Mucosa of gallbladder (tissue), 1 donor: ENCODE measurements at places on chromosomes 5 and 9.

DNA sequence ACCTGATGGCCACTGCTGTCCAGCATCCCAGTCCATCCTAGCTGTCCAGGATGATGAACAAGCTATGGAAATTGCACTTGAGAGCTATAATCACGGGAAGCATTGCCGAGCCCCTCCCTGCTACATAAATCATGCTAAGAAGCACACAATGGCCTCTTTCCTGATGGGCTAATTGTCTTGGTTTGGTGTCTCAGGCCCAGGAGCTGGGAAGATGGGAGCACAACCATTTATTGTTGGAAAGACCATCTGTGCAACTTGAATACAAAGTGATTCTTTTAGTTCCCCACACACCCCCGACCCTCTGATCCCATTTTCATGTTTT, 80.4 kb downstream of the RGS3 start:
- DNase-seq: no peak

DNA sequence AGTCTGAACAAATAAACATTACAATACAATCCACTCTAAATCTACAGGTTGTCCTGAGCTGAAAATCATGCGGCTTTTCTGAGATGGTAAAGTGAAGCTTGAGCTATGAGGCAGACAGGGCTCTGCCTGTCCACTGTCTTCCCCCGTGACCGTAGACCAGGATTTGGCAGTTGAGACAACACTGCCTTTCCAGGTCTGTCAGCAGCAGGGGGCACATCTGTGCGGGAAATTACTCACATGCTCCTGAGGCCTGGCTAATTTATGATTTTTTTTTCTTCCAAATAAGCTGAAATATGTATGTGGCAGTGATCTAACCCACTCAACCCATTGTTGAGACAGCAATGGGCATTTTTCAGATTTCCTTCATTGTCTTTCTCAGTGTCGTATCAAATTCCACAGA, 307.9 kb downstream of the FBXL7 start:
- DNase-seq: no peak

DNA sequence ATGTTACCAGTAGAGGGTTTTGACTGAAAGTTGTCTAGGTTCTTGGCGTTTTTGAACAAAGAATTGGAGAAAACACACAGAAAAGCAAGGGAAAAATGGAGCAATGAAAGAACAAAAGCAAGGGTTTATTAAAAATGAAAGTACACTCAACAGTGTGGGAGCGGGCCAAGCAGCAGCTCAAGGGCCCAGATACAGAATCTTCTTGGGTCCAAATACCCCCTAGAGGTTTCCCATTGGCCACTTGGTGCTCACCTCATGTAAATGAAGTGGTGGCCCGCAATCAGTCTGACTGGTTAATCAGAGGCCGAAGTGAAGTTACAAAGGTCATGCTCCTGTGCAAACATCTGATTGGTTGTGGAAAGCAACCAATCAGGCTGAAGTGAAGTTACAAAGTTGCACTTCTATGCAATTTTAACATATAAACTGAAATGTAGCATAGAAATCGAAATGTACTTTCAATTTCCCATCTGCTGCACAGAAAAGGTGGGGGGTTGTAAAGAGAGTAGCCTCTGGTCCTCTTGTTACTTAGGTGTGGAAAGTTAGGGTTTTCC, 1.9 kb upstream of the GM2A start:
- no peak for DNase-seq

GRCh38 chr9:130185490-130186031, 13.4 kb downstream of the NCS1 start:
- DNase-seq: no peak

DNA sequence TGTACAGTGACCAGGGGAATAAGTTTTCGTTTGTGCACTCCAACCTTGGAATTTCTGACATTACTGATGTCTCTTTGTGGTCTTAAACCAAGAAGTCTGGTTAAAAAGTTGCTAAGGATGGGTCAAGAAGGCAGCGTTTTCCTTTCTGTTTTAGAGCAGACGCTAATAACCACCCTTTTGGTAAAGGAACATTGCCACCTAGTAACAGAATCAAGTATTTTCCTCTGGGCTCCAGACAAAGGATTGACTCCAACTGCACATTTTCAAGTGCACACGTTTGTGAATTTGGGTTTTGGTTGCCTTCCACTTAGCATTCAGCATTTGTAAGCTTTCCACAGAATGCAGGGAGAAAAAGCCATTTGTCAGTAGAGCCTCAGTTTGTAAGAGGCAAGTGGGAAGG, 22.2 kb upstream of the CEP78 start:
- no peak for DNase-seq

DNA sequence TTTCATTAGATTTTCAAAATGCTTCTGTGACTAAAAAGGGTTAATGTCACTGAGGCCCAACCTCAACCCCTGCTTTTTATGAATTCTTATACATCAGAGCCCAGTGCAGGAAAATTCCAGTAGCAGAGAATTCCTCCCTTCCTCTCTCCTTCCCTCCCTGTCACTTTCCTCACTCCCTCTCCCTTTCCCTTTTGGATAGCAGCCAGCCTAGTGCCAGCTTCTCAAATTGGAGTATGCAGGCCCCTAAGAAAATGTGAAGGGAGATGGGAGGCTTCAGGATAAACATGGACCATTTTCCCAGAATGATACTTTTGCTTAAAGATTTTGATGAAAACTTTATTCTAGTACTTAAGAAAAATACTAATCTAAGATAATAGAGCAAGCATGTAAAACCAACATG, 507.4 kb downstream of the KDM4C start:
- no peak for DNase-seq

- no peak for DNase-seq
Observed at GRCh38 chr5:20347334-20347733, 359.3 kb upstream of the CDH18 start.

- no peak for DNase-seq
Observed at GRCh38 chr5:35785601-35786085, 71.0 kb upstream of the IL7R start.

GRCh38 chr5:176830995-176831423, 20.6 kb downstream of the UNC5A start:
- DNase-seq: no peak

DNA sequence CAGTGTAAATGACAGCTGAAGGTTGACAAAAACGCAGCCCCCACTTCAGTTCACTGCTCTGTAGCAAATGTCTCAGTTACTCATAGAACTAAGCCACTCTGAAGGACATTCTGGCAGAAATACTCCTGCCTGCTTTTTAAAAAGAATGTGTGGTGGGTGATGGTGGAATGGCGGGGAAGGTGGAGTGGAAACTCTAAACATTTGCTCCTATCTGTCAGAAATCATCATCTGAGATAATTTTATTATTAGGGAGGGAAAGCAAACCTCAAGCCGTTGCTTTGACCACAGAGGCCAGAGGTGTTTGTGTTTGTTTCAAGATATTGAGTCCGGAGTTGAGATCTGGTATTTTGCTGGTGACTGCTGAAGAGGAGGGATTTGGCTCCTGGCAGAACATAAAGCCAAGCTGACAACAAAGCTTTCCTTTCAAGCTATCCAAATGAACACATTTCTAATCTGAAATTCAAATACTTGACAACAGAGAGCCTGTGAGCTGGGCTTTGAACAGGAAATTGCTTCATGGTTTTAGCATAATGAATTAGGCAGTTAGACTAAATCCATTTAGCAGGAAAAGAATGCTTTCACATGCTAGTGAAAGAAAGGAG, 362.7 kb downstream of the CSNK1G3 start:
- DNase-seq: no peak

GRCh38 chr9:6428940-6429889, 16.2 kb downstream of the UHRF2 start:
- no peak for DNase-seq

DNA sequence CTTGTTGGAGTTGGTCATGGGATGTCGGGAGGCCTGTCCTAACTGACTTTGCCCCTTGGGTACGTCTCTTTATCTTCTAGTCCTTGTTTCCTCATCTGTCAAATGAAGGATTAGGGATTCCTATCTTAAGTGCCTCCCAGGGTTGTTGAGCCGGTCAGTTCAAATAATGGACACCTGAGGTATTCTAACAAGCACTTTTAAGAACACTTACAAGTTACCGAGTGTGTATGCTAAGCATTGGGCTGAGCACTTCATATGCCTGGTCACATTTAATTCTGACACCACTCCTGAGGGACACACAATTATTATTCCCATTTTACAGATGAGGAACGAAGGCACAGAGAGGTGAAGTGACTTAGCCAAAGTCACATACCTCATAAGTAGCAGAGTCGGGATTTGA, 37.1 kb downstream of the CAMK2A start:
- no peak for DNase-seq

DNA sequence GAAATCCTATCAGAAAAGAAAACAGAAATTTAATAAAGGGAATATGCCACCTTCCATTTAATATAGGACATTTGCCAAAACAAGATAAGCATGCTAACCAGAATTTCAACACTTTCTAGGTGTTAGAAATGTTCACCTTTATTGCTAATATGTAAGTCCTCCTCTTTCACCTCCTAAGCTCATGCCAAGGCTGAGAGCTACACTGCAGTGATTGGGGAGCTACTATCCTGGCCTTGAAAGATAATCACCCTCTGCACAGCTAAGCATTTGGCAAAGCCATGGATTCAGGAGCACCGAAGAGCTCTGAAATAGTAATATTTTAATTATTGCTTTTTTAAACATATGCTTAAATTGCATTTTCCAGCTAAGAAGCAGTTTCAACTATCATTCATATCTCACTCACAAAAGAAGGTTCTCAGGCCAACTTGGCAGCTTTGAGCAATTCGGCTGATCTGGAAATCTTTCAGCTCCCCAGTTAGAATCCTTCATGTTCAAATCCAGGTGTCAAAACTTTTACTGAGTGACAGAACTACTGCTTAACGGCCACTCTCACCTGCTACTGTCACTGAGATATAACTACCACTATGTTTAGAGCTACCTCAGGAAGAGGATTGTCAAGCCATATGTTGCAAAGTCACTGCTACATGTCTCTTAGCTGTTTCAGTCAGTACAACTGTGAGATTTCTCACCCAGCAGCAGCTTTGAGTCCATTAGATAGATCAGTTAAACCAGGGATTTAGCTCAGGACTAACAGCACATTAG, 302.0 kb downstream of the NFIB start:
- no peak for DNase-seq

DNA sequence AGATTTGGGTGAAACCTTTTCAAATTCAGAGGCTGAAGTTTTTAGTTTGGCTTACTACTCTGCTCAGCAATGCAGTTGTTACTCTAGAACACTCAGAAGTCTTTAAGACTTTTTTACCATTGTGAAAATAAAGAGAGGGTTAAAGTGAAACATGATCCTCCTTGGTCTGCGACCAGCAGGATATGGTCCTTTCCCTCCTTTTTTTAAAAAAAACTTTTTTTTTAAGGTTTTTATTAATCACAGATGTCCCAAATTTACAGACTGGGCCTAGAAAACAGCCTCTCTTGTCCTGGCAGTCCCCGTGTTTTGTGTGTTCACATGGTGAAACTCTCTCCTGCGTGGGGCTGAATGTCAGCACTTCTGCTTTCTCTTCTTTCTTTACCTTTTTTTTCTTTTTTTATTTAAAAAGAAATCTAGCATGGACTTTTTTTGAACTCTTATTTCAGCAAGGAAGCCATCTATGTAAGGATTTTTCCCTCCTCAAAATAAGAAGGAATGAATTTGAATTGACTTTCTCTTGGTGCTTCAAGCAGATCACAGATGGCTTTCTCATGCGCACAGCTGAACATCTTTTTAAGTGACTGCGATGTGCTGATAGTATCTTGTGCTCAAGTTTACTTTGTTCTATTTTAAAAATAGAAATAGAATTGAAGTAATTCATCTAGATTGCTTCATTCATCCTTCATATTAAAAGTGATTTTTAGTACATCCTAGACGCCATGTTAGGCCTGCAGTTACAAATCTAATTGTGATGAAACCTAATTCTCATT, 128.7 kb upstream of the OTULINL start:
- no peak for DNase-seq

DNA sequence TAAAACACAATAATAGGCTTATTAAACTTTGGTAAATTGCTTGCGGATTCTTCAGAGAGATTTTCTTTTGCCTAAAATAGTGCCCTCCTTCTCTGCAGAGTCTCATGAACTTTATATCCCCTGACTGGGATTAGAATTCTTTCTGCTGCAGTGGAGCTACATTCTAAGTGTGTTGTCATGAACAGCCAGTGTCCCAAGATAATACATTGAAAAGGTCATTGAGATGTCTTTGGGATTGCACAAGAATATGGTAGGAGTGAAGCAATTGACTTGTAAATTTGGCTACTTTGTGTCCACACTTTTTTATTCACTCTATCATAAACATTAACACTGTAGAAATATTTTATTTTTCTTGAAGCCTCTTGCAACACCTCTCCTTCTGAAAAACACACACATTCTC, 604.5 kb downstream of the GABRG2 start:
- no peak for DNase-seq

GRCh38 chr9:115653171-115653606, 500.4 kb upstream of the PAPPA start:
- no peak for DNase-seq

- DNase-seq: no peak
Observed at GRCh38 chr9:133811471-133811870, 73.3 kb upstream of the SARDH start.

GRCh38 chr5:177537389-177538361, 16.7 kb downstream of the FAM193B start:
- peak; percentile 51 for DNase-seq

- no peak for DNase-seq
Observed at GRCh38 chr9:6877671-6878161, 119.9 kb downstream of the KDM4C start.

DNA sequence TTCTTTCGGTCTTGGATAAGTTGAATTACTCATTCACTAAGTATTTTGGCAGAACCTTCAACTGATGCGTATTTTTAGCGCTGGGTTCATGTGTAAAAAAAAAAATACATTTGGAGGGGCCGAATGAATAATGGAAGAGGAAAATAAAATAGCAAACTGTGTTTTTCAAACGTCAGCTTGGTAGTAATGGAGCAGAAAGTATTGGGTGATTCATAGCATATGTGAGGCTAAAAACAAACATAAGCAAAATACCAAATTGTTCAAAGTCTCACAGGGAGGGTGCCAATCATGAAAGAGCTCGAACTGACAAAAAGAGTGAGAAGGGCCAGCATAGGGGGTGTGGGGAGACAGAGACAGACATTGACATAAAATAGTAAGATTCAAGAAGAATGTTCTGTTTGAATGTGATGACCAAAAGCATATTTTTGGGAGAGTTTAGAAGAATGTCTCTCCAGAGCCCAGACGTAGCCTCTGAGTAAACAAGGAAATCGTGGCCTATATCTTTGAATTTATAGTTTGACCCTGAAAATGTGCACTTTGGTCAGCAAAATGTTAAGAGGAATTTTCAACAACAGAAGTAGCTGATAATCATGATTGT, 174.9 kb upstream of the HMHB1 start:
- no peak for DNase-seq

GRCh38 chr5:63648376-63648775, 313.9 kb downstream of the HTR1A start:
- no peak for DNase-seq

GRCh38 chr9:27414220-27414761, 109.8 kb upstream of the IFNK start:
- peak; percentile 41 for DNase-seq

DNA sequence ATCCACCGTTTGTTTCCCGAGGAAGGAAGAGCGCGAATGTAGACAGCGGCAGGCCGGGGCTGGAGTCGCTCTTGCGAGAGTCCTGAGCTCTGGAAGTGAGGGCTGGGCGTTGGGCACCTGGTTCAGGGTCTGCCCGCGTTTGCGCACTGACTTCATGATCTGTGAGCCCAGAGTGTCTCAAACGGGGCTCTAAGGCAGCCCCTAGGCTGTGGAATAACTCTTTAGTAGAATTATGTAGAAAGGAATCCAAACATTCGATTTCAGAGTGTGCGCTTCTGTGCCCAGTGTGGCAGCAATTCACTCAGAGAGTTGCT, 478 bp upstream of the GGTA1 start:
- no peak for DNase-seq

GRCh38 chr9:6040077-6040476, 24.7 kb upstream of the RANBP6 start:
- no peak for DNase-seq

- DNase-seq: peak; percentile 67
Observed at GRCh38 chr9:121557581-121558447, 58.2 kb upstream of the GGTA1 start.
